ENCODE measurements at places on chromosomes 4 and X.

- no peak for DNase-seq
These were observed 55.5 kb upstream of the MAGED1 start for GRCh38 chrX:51837921-51838320.

DNA sequence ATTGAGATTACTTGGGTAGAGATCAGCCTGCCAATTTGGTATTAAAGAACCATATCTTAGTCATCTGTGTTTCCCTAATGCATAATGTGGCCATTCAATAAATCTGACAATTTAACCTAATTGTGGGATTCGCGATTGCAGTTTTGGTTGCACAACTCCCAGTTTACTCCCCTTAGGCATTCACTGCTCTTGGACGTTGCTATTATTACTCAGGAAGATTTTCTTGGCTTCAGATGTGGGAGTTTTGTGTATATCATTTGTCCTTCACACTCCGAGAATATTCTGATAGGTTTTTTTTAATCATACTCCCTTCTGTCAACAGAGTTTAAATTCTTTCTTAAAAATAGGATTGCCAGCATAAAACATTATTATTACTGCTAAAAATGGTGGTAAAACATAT lies 22.0 kb upstream of the TRPC3 start:
- no peak for DNase-seq

- no peak for DNase-seq
These were observed 48.2 kb downstream of the STK26 start for GRCh38 chrX:132071254-132071653.

DNA sequence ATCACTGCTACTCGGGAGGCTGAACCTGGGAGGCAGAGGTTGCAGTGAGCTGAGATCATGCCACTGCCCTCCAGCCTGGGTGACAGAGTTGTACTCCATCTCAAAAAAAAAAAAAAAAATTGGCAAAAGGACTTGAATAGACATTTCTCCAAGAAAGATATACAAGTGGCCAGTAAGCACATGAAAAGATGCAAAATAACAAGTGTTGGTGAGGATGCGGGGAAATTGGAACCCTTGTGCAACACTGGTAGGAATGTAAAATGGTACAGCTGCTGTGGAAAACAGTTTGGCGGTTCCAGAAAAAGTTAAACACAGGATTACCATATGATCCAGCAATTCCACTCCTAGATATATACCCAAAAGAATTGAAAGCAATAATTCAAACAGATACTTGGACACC lies 19.4 kb downstream of the RBM10 start:
- no peak for DNase-seq

DNA sequence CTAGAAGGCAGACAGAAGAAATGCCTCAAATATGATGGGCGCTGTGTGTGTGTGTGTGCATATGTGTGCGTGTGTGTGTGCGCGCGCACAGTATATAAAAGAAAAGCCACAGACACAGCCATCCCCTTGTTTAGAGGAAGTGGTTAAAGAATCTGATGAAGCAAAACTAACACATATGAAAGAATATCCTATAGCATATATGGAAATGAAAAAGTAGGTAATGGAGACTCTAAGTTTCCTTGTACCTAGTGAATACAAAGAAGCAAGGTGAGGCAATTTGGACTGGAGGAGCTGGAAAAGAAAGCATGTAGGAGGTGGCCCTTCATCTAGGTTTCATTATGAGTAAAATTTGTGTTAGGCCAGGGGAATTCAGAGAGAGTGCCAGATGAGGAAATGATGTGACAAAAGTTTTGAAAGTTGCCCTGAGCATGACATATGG lies 58.6 kb upstream of the MCF2 start:
- no peak for DNase-seq

GRCh38 chr4:7158991-7159390 lies 33.3 kb upstream of the SORCS2 start:
- no peak for DNase-seq

- DNase-seq, result peak; percentile 24
These were observed 866 bp upstream of the EMD start for GRCh38 chrX:154378059-154378798.

- DNase-seq, result no peak
These were observed 1.2 kb upstream of the ELF4 start for GRCh38 chrX:130111220-130112154.

GRCh38 chr4:74038086-74038424 lies 434 bp downstream of the CXCL3 start:
- DNase-seq, result no peak

Measured in HL-60 (cell line).